ENCODE measurements at places on chromosomes 2 and 18. TPM values are rescaled to one million over a fixed set of nuclear protein-coding genes. Genes with fewer than 3 reads are reported as not detected.
A peak's percentile ranks its signal among the peaks of the same experiment; 100 is the strongest.

GRCh38 chr2:224982226-224982625, 60.0 kb downstream of the DOCK10 start:
- no peak for DNase-seq

DNA sequence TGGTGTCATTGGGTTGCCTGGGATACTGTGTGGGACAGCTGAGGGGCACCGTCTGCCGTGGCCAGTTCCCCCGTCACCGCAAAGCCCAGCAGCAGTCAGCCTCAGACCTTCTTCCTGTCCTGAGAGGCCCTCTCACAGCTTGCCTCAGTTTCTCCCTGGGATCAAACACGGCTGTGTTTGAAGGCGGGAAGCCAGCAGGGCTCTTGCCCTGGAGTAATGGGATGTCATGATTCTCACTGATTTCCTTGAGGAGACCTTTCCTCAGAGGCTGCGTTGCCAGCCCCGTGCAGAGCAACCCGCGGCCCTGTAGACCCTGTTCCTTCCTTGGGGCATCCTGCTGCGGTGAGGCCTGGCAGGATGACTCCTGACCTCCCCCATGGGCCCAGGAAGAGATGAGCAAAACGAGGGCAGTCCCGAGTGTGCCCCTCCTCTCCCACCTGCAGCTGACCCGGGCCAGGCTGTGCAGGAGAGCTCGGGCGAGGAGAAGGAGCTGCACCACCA, 13.9 kb upstream of the NFATC1 start:
- no peak for DNase-seq

DNA sequence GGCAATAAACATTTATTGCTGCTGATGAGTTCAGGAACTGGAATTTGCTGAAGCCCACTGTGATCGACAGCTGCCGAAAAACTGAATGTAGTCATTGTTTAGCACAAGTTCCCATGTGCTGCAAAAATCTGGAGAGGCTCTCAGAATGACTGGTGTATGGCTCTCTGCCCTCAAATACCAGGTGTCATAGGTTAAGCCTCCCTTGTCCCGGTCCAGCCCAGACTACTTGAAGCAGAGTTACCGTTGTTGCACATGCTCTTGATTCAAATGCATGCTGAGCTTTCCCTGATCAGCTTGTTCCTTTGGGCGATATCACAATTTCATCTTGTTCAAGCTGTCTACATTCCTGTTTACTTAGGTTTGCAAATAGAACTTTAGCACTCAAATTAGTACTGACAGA, 625.2 kb downstream of the CPS1 start:
- peak; percentile 15 for DNase-seq

GRCh38 chr2:162149466-162149865, 2.6 kb downstream of the GCG start:
- DNase-seq, result no peak

DNA sequence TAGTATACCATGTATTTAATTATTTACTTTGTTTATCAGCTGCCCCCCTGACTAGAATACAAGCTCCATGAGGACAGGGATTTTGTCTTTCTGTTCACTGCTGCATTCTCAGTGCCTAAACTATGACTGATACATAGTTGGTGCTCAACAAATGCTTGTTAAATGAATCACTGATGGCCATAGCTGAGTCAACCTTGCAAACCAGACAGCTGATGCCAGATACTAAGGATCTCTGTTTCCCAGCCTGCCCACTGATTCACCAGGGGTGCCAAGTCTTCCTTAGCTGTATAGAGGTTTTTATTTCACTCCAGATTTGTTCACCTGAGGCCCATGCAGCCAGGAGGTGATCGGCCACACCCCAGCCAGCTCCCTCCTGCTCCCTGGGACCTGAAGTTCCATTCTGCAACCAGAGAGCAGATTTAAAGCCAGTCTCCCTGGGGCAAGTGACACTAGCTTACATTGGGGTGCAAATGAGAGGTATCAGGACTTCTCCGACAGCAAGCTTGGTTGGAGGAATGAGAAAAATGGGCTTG, 92.2 kb downstream of the C1QL2 start:
- peak; percentile 3 for DNase-seq

GRCh38 chr2:100017633-100018032, 124.8 kb downstream of the AFF3 start:
- DNase-seq, result peak; percentile 57

DNA sequence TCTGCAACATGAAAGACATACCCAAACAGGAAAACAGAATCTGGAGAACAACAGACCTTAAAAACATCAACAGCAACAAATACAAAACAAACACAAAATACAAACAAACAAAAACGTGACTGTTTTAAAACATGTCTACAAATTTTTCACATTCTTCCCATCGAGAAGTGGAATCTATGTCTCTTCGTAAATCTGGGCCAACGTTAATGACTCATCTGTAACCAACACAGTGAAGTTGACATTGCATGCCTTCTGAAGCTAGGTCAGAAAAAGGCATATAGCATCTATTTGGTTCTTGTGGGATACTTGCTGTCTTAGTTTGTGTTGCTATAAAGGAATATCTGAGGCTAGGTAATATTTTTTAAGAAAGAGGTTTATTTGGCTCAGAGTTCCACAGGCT, 269.0 kb upstream of the FBXO11 start:
- peak; percentile 76 for DNase-seq

- no peak for DNase-seq
Measured at GRCh38 chr2:174013315-174013751, 48.2 kb upstream of the SP3 start.

GRCh38 chr2:44247924-44248323, 27.4 kb upstream of the SLC3A1 start:
- DNase-seq, result peak; percentile 15

- peak; percentile 0 for DNase-seq
Measured at GRCh38 chr18:5894611-5895298, 567 bp downstream of the TMEM200C start.

- DNase-seq, result no peak
Measured at GRCh38 chr2:10965241-10965843, 53.6 kb downstream of the KCNF1 start.

DNA sequence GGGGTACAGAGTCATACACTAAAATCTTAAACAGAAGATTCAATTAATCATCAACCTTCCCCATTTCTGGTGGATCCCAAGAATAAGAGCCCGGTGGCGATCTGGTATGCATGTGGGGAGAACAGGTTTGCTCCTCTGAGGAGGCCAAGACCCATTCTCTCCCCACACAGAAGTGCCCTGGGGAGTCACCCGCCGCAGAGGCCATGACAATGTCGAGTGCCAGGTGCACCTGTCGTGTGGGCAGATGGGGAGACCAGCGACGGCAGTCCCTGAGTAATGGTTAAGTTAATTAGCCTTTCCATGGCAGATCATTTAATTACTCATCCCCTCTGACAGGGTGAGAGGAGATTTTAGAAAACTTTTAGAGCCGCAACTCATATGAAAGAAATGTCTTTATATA, 345.0 kb downstream of the NCKAP5 start:
- no peak for DNase-seq

DNA sequence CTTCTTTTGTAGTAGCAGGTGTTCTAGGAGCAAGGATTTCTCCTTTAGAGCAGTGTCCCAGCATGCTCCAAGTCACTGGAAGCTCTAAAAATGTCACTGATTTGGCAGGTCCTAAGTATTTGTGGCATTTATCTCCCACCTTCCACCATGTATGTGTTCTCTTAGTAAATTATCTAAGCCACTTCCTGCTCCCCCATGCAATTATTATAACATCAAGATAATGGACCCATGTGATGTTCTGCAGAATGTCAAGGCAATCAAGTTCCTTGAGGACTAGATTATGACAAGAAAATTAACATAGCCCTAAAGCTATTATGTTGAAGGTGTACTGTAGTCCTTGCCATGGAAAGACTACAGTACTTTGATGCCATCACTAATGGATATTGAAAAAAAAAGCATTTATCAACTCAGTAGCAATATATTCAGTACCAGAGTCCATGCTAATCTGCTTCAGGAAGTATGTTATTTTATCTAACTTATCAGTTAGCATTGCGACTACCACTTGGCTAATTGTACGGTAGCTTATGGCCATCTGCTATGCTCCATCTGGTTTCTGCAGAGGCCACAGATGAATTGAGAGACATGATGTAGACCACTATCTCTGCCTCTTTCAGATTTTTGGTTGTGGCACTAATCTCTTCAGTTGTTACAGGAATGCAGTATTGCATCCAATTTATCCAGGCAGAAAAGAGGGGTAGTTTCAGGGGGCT, 56.7 kb downstream of the GPR39 start:
- no peak for DNase-seq

DNA sequence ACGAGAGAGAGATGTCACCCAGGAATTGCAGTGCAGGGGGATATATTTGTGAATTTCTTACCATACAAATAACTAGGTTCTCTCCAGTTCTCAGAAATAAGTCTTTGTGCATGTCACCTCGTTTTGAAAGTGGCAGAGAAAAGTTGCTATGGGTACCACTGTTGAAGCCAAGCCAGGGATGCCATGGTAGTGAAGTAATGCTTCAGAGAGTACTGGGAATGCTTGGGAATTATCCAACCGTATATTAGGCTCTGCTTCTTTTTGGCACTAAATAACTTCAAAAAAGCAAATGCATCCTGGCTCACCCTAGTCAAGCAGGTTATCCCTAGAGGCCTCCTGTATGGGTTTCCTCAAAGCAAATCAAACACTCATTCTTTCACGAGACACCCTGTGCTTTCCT, 50.7 kb upstream of the DDX18 start:
- peak; percentile 3 for DNase-seq

DNA sequence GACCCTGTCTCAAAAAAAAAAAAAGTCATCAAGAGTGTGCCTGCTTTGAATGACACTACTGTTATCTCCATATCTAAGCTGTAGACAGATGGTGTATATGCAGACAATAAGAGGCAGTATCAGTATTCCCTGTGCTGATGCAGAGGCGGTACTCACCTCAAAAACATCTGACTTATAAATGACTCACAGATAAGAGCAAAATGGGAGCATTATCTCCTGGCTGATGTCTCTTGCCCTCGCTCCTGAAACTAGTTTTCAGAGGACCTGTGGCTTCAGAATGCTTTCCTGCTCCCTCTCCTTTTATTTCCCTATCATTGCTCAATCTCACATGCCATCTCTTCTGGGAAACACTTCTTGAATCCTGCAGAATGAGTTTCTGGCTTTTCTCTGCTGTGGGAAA, 289.6 kb downstream of the PTPRM start:
- peak; percentile 69 for DNase-seq

GRCh38 chr2:129934044-129934822, 45.2 kb upstream of the RAB6C start:
- DNase-seq, result no peak

- DNase-seq, result no peak
Measured at GRCh38 chr2:20422402-20423271, 24.2 kb upstream of the RHOB start.

- DNase-seq, result no peak
Measured at GRCh38 chr2:174963437-174964400, 41.5 kb downstream of the CHN1 start.

GRCh38 chr2:174708713-174709112, 55.6 kb downstream of the CHRNA1 start:
- no peak for DNase-seq

- DNase-seq, result no peak
Measured at GRCh38 chr2:48026865-48027264, 120.6 kb upstream of the FBXO11 start.

- DNase-seq, result no peak
Measured at GRCh38 chr2:197339016-197339415, 28.4 kb upstream of the ANKRD44 start.

GRCh38 chr2:239381709-239382134, 19.1 kb downstream of the HDAC4 start:
- no peak for DNase-seq

DNA sequence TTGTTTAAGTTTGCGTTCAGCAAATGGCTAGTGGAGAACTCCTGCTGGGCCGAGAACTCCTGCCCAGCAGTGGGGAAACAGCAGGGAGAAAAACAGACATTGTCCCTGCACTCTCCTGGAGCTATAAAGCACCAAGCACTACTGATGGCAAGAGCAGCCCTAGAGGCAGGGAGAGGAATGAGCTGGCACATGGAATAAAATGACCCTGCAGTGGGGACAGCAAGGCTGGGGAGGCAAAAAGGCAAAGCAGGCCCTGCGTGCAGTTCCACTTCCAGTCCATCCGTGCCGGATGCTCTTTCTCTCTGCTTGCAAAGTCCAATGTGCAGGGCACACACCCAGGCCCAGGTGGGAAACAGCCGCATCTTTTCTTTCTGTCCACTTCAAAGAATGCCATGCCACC, 415.5 kb downstream of the LRATD1 start:
- no peak for DNase-seq

DNA sequence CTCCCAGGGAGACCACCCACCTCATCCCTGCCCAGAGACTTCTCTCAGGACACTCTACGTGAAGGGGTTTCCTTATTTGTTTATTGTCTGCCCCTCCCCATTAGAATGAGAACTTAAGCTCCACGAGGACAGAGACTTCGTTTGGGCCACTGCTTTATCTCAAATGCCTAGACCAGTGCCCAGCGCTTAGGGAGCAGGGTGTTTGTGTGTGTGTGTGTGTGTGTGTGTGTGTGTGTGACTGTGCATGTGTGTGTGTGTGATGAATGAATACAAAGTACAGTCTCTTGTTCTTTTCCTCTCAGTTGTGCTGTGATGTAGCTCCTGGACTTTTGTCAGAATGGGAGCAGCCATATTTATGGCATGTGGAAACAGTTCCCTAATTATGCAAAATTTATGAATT, 34.4 kb upstream of the CABYR start:
- DNase-seq, result no peak

DNA sequence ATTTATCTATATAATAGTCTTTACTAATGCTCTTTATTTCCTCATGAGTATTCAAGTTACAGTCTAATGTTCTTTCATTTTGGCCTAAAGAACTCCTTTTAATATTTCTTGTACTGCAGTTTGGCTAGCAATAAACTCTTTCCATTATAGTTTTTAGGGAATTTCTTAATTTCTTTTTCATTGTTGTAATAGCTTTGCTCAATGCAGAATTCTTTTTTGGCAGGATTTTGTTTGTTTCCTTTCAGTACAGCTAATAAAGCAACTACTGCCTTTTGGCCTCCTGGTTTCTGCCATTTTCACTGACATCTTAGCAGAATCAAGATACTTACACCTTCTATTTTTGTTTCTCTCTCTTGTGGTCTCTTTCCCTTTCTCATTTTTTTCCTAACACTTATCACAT, 390.4 kb upstream of the RGPD4 start:
- no peak for DNase-seq

- no peak for DNase-seq
Measured at GRCh38 chr2:136116813-136117390, 1.0 kb downstream of the CXCR4 start.

LHCGR gene
- not detected for total RNA-seq

MOB1A gene
- total RNA-seq, result 218 TPM

ANTXR1 gene
- total RNA-seq, result 38.6 TPM

NEU4 gene
- not detected for total RNA-seq

PRR30 gene
- total RNA-seq, result not detected

FN1 gene
- 990 TPM for total RNA-seq

TIGD1 gene
- 3.2 TPM for total RNA-seq

IL36A gene
- not detected for total RNA-seq

POU3F3 gene
- 1.0 TPM for total RNA-seq

ASAP2 gene
- total RNA-seq, result 17.2 TPM

KCNG2 gene
- total RNA-seq, result not detected

IER3IP1 gene
- 46.5 TPM for total RNA-seq

CREB1 gene
- 43.4 TPM for total RNA-seq

PSMA8 gene
- total RNA-seq, result 0.15 TPM
